ENCODE measurements at places on chromosomes 12 and 14. TPM values are rescaled to one million over a fixed set of nuclear protein-coding genes. Genes with fewer than 3 reads are reported as not detected.

DNA sequence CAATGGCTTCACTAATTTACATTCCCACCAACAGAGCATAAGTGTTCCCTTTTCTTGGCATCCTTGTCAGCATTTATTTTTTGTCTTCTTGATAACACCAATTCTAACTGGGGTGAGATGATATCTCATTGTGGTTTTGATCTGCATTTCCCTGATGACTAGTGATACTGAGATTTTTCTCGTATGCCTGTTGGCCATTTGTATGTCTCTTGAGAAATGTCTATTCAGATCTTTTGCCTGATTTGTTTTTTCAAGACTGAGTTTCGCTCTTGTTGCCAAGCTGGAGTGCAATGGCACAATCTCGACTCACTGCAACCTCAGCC, 4.7 kb upstream of the PLD4 start:
- peaks cover 7% of the 10 kb centered on the region for H3K27me3 ChIP-seq
- no peak overlapping the region for H3K4me3 ChIP-seq
- no peak overlapping the region for H3K27ac ChIP-seq
- no peaks in the 10 kb centered on the region for H3K36me3 ChIP-seq

DNA sequence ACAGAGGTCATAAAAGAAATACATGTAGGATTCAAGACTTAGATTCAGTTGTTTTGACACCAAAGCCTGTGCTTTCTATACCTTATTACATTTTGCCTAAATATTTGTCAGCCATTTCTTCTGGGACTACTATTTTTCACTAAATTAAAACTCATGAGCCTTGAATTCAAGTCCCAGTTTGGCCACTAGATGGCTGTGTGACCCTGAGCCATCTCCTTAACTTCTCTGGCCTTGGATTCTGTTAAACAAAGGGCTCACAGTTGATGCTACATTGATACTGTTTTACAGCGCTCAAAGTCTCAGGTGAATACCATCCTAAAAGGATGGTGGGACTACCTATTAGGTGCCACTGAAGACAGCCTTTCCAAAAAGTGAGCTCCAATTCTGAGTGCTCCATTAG, 39.6 kb upstream of the CCDC198 start:
- H3K4me3 ChIP-seq = no peak overlapping the region
- H3K36me3 ChIP-seq = no peaks in the 10 kb centered on the region
- H3K27ac ChIP-seq = no peak overlapping the region
- peaks cover 23% of the 10 kb centered on the region for H3K27me3 ChIP-seq
- no peak for DNase-seq

The ERP27 gene
- total RNA-seq = 60.4 TPM

The GPRC5A gene
- total RNA-seq = 108 TPM
